ENCODE measurements at places on chromosomes 5 and 9.

- DNase-seq = no peak
Measured at GRCh38 chr5:140595538-140596300, 31.1 kb downstream of the SLC35A4 start.

GRCh38 chr9:130022566-130023143, 20.3 kb downstream of the FNBP1 start:
- DNase-seq = no peak

DNA sequence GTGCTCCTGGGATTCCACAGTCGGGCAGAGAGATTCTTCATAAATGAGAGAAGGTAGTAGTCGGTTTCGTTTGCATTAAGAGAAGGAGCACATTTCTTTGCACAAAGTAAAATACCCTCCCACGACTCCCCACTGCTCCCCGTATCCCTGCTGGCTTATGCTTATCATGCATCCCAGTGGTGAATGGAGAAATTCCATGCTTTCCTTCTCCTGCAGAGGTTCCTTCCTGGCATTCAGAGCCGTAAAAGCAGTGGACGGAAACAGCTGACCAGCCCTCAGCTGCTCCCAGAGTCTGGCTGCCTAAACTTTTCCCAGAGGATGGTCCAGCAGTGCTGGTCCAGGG, 93.1 kb downstream of the C9orf152 start:
- no peak for DNase-seq

GRCh38 chr5:138351517-138351916, 968 bp upstream of the KDM3B start:
- DNase-seq = no peak

- DNase-seq = no peak
Measured at GRCh38 chr9:76255781-76256455, 138.3 kb downstream of the RFK start.

GRCh38 chr5:59813761-59814536, 79.6 kb downstream of the PDE4D start:
- no peak for DNase-seq

GRCh38 chr5:68683632-68684036, 410.2 kb upstream of the SLC30A5 start:
- DNase-seq = no peak

DNA sequence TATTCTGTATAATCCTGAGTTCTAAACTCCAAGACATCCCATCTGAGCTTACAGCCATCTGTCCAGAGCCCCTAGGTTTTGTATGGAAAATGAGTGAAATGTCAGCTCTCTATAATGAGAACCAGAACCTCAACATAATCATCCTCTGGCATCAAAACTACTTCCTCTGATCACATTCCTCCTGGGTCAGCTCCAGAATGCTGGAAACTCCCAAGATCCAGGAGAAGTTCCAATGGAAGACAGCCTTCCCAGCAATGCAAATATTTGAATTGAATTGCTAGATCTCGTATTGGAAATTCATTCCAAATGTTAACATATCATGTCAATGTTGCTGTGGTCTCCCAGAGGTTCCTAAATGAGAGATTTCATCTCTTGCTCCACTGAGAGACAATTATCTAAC, 23.8 kb downstream of the C9 start:
- no peak for DNase-seq

- DNase-seq = no peak
Measured at GRCh38 chr5:102819634-102820033, 64.5 kb downstream of the PAM start.

DNA sequence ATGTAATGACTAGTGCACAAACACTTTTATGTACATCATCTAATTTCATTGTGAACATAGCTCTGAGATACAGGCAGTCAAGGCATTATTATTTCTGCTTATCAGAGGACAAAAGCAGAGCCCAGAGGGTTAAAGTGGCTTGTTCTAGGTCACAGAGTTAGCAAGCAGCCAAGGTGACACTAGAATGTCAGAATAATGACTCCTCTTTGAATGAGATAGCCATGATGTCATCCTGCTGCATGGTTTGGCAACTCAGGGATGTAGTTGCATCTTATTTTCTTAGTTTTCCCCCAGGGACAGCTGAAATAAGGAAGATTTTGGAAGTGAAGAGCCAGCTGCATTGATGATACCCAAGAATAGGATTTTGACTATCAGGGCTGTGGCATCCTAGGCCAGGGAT, 54.4 kb downstream of the KCNV2 start:
- no peak for DNase-seq

- DNase-seq = peak; percentile 79
Measured at GRCh38 chr9:134412298-134412711, 86.0 kb downstream of the RXRA start.

GRCh38 chr5:176887252-176887849, 11.8 kb downstream of the HK3 start:
- DNase-seq = no peak

- DNase-seq = peak; percentile 33
Measured at GRCh38 chr9:135522931-135523330, 1.7 kb downstream of the LCN1 start.

GRCh38 chr5:80139466-80139972, 104.4 kb downstream of the THBS4 start:
- no peak for DNase-seq

DNA sequence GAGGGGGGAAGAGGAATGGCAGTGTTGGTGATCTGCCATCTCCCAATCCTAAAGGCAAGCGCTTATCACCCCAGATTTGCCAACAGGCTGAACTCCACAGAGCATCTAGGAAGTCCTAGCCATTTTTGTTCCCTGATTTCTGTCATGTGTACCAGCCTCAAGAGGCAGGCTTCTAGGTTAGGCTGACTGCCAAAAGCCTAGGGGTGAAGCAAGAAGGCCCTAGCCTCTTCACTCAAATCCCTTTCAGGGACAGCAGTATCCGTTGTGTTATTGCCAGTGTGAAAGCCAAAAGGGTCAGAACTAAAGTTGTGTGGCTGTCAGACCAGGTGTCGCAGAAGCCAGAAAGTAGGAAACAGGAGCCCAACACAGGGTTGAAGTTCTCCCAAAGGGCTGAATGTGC, 14.7 kb downstream of the IGIP start:
- no peak for DNase-seq

GRCh38 chr5:6724321-6724929, 11.2 kb downstream of the TENT4A start:
- DNase-seq = no peak

GRCh38 chr9:110240198-110240597, 16.1 kb downstream of the TXN start:
- DNase-seq = no peak

DNA sequence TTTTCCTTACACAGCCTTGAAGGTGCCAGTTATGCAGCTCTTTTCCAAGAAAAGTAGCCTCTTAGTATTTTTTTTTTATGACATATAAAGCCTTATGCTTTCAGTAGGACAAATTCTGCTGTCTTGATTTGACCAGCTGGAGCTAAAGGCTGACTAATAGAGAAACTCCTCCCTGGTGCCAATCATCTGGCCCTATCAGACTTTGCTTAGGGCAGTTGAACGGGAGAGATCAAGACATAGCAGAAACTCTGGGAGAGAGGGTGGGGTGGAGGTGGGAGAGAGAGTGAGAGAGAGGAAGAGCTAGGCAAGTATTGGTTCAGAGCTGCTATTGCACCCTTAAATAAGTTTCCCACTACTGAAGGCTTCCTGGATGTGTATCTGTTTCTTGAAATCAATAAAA, 100.2 kb downstream of the SEC61B start:
- DNase-seq = no peak

DNA sequence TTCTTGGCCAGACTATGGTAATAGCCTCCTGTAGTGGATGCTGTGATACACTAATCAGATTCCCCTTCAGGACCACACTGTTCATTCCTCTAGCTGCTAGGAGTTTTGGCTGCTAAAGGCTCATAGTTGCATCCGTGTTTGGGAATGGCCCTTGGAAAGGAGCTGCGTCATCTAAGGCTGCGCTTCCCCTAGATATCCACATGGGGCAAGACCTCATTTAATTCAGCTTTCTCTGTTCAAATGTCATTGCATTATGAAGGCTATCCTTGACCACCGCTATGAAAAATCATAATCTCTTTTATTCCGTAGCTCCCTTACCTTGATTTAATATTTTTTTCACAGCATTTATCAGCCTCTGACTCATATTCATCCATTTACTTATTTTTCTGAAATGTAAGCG, 258.3 kb upstream of the NR4A3 start:
- no peak for DNase-seq

DNA sequence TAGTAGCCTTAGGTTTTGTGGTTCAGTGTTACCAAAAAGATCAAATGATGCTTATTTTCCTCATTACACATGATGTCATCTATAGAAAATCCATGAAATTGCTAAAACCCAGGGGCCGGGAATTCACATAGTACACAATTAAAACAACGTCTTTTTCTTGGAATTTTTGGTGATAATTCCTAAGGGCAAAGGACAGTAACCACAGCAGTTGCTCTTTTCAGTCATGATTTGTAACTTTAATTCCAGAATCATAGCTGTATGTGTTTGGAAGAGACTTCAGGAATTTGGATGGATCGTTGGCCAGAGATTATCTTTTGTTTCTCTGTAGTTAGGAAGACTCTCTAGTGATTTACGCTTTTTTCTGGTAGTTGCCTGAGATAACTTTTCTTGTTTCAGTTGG, 748.7 kb downstream of the TLE4 start:
- no peak for DNase-seq

DNA sequence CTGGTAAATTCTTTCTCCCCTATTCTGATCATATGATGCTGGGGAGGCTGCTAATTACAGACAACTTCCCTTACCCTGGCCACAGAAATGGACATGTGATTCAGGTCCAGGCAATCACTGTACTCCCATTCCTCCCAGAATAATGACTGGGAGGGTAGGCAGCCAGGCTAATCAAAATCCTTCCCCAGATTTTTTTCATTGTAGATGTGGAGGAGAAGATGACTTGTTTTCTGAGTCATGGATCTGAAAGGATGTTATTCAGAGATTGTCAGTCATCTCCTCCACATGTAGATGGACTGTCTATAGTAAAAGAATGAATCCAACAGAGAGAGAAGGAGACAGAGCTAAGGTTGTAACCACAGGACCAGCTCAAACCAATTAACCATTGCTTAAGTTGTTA, 123.9 kb upstream of the PUM3 start:
- DNase-seq = no peak

DNA sequence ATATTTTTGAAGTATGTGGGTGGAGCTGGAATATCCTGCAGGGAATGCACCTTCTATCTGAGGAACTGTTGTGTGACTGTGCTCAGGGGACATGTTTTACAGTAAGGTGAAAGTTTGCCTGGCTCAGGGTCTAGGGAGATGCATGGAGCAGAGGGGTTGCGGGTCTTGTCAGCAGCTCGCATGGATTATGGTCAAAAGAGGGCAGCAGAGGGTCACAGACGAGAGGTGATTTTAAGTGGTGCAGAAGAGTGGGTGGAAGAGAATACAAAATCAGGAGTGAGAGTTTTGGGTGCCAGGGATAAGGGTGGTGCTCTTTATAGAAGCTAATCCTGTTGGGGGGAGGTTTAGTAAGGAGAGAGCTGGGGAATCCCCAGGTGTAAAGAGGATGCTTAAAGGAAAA, 53.5 kb upstream of the GRIN3A start:
- peak; percentile 67 for DNase-seq

GRCh38 chr9:131284856-131285255, 4.7 kb upstream of the PLPP7 start:
- DNase-seq = no peak

GRCh38 chr9:95981761-95982390, 106.4 kb downstream of the ERCC6L2 start:
- no peak for DNase-seq

DNA sequence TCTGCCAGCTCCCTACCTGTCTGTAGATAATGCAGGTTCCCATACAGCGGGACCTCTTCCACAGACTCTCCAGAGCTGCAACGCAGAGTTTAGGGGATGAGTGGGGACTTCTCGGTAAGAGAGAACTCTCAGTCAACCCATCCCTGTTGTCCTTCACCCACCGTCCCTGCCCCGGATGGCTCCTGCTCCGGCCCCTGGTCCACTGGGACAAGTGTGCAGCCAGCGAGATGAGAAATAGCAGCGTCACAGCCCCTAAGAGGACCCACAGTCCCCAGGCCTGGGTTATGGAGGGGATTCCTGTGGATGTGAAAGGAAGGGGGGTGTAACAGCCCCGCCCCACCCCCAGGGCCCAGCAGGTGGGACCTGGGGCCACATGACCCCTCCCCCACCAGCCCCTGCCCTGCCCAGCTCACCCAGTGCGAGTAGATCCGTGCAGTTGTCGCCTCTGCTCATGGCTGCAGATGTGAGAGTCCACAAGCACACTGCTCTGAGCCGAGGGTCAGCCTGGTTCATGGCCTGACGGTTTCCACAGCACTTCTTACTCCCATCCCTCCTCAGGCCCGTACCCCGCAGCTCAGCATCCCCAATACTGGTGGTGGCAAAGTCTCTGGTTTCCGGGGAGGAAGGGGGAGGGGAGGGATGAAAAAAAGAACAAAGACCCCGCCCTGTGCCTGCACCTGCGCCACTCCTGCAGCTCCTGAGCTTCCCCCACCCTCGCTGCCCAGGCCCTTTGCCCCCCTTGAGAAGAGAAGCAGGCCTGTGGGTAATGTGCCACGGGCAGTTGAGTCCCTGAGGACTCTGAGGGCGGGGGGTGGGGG, at the start of gene SIT1:
Gene SIT1, minus strand, starts transcription at position 591 of the 818 bp plus-strand sequence. Its CDS starts 78 bp downstream, at position 513.
- no peak for DNase-seq

DNA sequence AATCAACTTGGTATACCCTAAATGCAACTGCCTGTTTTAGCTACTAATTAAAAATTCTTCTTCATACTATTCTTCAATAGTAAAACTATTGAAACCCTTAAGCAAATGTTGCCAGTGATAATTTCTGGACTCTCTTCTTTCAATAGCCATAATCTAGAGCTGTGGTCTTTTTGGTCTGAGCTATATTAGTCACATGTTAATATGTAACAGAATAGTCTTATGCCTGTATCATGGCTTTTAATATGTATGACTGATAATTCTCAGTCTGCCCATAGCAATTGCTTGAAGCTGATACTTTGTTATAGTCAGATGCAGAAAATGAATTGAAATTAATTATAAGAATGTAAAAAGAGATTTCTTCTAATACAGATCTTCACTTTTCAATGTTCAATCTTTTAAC, 1871.9 kb upstream of the CDH6 start:
- DNase-seq = no peak

DNA sequence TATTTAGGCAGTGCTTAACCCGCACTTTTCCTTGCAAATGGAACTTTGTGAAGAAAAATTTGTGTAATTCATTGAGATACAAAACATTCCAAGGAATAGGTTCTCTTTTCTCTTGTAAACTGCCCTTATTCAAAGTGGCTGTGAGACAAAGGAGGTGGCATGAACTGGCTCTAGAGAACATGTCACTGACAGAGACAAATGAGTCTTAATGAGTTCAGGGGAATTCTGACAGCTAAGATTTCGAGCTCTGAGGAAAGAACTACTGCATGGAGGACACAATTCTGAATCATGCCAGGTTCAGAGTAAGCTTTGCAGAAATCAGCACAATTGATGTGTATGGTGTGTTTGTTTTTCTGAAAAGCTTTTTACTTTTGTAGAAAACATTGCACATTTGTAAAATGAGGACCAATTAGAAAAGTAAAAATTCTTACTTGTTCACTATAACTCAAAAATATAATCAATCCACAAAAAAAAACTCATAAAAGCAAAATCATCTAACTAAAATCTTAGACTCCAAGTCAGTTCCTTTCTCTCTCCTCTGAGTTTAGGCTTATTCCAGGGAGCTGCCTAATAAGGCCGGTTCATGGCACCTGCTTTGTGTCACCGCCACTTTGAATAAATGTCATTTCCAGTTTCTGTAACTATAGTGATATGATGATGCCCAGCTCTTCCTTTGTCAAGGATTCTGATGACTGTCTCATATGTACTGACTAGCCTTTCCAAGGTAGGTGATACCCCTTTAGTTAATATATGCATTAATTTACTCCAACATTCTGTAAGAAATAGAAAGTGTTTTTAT, 163.2 kb downstream of the HCN1 start:
- no peak for DNase-seq
